ENCODE measurements at places on chromosomes 13 and 19.

- no peak for DNase-seq
Observed at GRCh38 chr19:42115219-42115618, 17.0 kb downstream of the POU2F2 start.

DNA sequence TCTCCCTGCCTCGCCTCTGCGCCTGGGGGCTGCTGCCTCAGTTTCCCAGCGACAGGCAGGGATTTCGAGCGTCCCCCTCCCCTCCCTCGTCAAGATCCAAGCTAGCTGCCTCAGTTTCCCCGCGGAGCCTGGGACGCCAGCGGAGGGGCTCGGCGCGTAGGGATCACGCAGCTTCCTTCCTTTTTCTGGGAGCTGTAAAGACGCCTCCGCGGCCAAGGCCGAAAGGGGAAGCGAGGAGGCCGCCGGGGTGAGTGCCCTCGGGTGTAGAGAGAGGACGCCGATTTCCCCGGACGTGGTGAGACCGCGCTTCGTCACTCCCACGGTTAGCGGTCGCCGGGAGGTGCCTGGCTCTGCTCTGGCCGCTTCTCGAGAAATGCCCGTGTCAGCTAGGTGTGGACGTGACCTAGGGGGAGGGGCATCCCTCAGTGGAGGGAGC lies 722 bp upstream of the ICAM1 start:
- DNase-seq, result no peak

GRCh38 chr19:10467104-10467706 lies 36.0 kb downstream of the KEAP1 start:
- no peak for DNase-seq

DNA sequence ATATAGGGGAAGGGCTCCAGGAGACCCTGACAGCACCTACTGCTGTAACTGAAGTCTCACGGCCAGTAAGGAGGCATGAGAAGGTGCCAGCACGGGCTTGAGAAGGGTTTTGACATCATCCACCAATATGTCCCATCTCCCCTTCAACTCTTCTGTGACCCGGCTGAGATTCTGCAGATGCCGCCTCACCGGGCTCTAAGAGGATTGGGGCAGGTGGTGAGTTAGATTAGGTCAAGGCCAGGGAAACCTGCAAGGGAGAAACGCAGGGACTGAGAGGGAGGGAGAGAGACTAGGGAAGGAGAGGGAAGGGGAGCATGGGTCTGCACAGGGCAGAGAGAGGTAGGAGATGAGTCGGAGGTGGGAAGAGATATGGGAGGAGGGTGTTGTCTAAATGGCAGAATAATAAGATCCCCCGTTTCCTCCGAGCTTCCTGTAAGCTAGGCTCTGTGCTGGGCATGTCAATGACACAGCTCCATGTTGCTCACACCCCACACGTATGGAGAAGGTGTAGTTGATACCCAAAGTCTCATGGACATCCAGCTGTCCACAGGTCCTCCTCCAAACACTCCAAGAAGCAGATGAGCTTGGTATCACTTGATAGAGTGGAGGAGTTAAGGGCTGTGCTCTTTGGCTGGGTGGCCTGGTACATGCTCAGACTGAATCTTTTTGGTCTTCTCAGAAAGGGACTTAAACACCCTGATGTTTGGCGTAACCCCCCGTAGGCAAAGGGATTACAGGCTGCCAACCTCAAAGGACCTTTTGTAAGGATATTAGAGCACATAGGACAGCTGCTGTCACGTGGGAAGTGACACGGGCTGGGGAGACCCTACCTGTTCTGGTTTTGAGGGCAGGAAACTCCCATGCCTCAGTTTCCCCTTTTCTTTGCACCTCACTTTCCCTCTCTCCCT lies 6.1 kb downstream of the TPRX1 start:
- DNase-seq, result no peak

DNA sequence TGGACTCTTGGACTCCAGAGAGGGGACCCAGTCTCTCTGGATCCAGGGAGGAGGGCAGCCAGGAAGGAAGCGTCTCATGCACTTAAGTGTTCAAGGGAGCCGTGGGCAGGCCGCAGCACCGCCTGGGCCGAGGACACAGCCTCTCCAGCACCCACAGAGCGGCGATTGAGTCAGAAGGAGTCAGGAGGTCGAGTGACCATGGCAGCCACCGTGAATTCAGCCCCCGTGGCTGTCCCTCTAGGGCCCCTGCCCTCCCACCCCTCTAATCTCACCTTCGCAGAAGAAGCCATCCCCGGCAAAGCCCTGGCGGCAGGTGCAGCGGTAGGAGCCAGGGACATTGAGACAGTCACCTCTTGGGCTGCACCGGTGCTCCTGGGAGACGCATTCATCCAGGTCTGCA lies 38.0 kb downstream of the FBN3 start:
- DNase-seq, result no peak

DNA sequence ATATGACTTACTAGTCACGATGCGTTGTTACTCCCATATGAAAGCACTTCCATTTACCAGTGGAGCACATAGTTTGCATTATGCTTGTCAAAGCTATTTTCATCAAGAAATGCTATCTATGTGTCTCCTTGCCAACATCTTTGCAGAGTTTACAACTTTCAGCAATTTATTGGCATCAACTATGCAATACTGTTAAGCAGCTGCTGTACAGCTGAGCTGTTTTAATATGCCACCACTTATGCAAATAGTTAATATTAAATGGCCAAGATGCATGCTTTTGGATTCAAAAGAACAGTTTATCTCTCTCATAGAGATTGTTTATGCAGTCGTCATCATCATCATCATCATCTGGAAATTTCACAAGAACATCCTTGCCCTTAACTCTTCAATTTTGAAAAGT lies 67.9 kb upstream of the KLF5 start:
- DNase-seq, result no peak

- no peak for DNase-seq
Observed at GRCh38 chr19:42053037-42053935, 16.7 kb downstream of the GRIK5 start.

DNA sequence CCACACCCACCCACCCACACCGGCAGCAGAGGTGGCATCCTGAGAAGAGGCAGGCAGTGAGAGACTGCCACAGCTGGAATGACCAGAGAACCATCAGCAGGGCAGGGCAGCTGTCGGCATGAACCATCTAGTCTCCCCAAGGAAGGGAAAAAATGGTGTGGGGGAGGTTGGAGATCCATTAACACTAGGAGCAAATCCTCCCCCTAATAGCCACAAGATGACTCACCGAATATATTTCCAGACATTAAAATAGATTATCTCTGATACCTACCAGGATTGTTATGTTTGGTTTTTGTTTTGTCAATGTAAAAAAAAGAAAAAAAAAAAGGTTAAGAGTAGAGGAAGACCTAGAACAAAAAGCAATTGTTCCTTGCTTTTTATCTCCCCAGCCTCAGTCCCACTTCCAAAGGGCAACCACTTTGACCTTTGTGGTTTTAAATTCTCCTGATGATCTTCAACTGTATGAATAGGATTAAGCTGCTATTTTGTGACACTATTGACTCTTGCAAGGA lies 34.2 kb downstream of the THSD1 start:
- DNase-seq, result no peak

GRCh38 chr13:28492569-28493367 lies 2.2 kb downstream of the FLT1 start:
- DNase-seq, result peak; percentile 34

- DNase-seq, result no peak
Observed at GRCh38 chr19:51815043-51815442, 20.1 kb downstream of the FPR3 start.

DNA sequence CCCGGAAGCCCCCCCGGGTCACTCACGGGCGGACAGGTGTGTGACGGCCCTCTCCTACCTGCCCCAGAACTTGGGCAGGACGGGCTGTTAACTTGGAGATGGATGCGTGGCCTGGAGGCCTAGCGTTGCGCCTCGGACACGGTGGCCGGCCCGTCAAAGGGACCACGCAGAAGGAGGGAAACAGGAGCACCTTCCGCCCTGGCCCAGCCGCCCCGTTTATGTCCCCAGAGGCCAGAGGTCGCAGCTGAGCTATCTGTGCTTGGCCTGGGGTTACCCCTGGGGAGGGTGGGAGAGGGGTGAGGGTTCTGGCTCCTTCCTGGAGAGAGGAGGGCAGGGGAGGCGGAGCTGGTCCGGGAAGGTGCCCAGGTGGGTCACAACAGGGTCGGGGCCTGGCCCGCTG lies 35.6 kb downstream of the GADD45B start:
- no peak for DNase-seq

DNA sequence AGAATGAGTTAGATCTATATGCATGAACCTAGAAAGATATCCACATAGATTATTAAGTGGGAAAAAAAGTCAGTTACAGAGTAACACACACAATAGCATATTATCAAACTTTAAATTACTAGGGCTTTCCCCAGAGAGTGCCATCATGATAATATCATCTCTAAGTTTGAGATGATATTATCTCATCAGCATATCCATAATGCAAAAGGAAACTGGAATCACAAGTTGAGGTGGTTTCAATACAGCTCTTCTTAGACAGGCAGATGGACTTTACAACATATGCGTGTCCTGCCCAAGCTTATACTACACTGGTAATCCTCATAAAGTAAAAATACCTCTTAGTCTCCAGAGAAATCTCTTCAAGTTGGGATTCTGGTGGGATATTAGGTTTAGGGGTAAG lies 236.2 kb upstream of the SERP2 start:
- no peak for DNase-seq

All from activated naive CD4-positive, alpha-beta T cell treated with anti-CD3 and anti-CD28 coated beads, Interleukin-2, amount 50 U/mL, for 16 hours (primary cell).